NCI-H82 (cell line): ENCODE measurements at places on chromosomes 12 and 14.
A peak's percentile ranks its signal among the peaks of the same experiment; 100 is the strongest.

GRCh38 chr12:124928912-124929530 lies 14.6 kb upstream of the UBC start:
- no peak for DNase-seq

DNA sequence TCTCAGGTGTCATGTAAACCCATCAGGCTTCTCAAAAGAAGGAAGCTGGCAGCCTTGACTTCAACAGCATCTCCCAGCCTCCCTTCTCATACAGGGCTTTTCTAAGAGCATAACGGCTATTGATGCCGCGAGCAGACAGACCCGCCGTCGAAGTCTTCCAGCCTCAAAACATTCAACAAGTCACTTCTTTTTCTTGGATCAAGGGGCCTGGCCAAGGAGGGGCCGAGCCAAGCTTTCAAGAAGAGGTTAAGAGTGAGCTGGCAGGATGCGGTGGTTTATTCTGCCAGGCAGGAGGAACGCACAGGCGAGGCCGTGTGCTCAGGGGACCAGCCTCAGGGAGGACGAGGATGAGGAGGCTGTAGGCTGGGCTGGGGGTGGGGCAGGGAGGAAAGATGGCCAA lies 102.9 kb upstream of the RFLNA start:
- no peak for DNase-seq

GRCh38 chr12:100229036-100229635 lies 28.5 kb downstream of the ACTR6 start:
- peak; percentile 57 for DNase-seq

DNA sequence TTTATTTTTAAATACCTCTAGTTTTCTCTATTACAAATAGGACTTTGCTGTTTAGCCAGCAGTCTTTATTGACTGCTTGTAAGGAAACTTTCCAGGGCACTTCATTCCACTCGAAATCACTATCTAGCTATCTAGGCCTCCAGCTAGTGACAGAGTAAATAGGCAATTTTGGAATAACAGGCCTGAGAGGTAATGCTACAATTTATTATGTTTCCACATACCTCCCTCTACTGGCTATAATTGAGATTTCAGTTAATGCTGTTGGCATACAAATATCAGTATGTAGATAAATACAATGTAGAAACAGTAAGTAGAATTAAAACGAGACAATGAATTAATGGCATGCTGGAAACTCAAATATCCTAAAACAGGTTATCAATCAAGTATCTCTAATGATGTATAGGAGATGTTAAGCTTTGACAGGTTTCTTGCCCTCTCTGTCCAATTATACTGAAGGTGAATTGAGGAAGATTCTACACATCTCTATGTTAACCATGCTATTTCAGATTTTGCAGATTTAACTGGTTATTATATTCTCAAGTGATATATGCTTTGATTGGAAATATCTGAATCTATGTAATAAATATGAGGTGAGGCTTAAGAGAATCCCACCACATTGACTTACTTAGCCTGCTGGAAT lies 7.2 kb downstream of the DTD2 start:
- peak; percentile 37 for DNase-seq

GRCh38 chr12:75130811-75131210 lies 78.8 kb downstream of the KCNC2 start:
- peak; percentile 96 for DNase-seq
